ENCODE measurements at places on chromosomes 4 and X.

- no peak for DNase-seq
Observed at GRCh38 chr4:6088950-6089349, 70.7 kb upstream of the C4orf50 start.

DNA sequence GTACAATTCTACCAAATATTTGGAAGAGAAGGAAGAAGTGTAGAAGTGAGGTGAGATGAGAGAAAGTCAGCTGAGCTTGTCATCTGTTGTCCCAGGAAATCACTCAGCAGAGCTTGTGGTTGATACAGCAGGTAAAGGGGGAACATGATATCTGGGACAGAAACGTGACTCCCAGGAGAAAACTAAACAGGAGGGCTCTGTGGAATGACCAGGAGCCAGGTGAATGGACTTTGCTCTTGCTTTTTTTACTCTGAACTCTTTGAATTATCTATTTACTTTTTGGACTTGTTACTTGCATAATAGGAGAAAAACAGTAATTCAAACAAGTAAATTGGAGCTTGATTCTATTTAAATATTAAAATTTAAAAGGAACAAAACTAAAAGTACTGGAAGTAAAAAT, 555.6 kb upstream of the FRG1 start:
- no peak for DNase-seq

DNA sequence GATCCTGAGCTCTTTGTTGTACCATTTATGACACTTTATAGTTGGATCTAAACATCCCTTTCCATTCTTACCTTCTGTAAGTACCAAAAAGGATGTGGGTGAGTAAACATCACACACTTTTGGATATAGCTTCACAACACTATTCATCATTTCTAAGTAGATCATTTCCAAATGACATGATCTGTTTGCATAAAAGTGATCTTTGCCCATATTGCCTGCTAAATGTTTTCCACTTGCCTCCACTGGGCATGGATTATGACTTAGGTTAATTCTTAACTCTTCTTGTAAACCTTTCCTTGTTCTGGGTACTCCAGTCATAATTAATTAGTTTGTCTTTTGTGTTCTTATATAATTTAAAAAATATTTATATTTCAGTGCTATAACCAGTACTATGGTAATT, 244.9 kb upstream of the AGA start:
- DNase-seq: no peak

GRCh38 chr4:75146223-75146622, 213.3 kb downstream of the PARM1 start:
- DNase-seq: no peak

Measured in activated CD8-positive, alpha-beta memory T cell treated with anti-CD3 and anti-CD28 coated beads for 48 hours (primary cell).